Fibroblast of villous mesenchyme (primary cell): ENCODE measurements at places on chromosomes 7 and 10. TPM values are rescaled to one million over a fixed set of nuclear protein-coding genes. Genes with fewer than 3 reads are reported as not detected.

GRCh38 chr10:123583639-123584418 is 82.3 kb upstream of the GPR26 start:
- peak; percentile 56 for DNase-seq

DNA sequence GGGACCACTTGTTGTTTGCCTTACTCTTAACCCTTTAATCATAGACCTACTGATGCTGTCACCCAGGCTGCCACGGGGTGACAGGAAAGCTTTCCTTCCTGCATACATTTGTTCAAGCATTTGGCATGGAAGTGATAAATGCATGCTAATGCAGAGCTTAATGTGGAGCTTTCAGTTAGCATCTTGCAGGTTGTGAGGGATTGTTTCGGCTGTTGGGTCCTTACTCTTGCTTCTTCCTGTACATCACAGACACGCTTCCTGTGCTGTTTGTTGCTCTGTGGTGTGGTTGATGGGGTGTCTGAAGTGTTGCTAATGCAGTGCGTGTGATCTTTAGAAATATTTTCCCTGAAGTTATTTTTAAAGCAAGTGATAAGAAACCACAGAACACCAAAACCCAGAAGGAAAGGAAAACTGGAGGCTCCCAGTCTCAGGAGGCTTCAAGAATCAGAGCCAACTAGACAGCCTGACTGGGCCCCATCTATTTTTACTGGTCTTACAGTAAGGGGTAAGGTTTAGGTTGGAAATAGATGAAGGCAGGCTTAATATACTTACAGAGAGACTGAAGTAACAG is 143.1 kb downstream of the CHN2 start:
- DNase-seq, result peak; percentile 2

GRCh38 chr7:102933763-102934162 is 21.0 kb downstream of the LRRC17 start:
- DNase-seq, result peak; percentile 97

GRCh38 chr10:69636626-69637605 is 6.9 kb downstream of the FAM241B start:
- no peak for DNase-seq

- no peak for DNase-seq
These were observed 318.4 kb downstream of the GLRX3 start for GRCh38 chr10:130454543-130455000.

NUP205 gene
- total RNA-seq, result 52.5 and 75.6 TPM in 2 replicates

IDI2 gene
- total RNA-seq, result not detected in 2 replicates

CYP2C8 gene
- not detected in 2 replicates for total RNA-seq
